Activated CD4-positive, alpha-beta T cell treated with anti-CD3 and anti-CD28 coated beads for 4 hours (primary cell): ENCODE measurements at places on chromosomes 11 and 22.

- DNase-seq, result no peak
These were observed 61.9 kb downstream of the CECR2 start for GRCh38 chr22:17431179-17431578.

GRCh38 chr22:45270095-45271020, 14.4 kb upstream of the UPK3A start:
- no peak for DNase-seq

- DNase-seq, result no peak
These were observed 262.0 kb upstream of the PITPNB start for GRCh38 chr22:28180804-28181731.

DNA sequence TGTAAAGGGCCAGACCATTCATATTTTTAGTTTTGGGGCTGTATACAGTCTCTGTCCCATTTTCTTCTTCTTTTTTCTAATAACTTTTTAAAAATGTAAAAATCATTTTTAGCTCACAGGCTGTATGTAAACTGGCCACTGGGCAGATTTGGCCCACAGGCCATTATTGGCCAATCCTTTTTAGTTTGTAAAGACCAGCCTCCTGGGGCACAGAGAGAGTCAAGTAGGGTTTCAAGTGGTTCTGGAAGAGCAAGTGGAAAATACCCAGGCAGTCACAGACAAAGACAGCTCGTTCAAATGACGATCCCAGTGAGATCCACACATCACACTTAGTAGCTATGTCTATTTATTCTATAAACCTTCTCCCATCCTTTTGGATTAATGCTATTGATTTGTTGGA, 150.2 kb upstream of the ARHGAP20 start:
- no peak for DNase-seq

DNA sequence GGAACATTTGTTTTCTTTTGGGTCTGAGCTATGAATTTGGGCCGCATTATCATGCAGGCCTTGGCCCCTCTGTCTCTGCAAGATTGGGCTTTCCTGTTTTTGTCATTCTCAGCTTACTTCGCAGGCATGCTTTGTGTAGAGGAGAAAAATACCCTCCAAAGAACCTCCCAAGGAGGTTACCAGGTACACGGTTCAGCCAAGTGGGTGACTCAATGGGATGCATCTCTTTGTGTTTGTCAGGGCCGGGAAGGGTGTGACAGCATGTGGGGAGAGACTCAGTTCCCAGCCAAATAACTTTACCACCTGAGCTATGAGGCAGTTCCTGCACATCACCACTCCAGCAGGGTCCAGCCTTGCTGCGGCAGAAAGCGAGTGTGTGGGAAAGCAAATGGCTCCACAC, 47.8 kb upstream of the CLDN5 start:
- no peak for DNase-seq

GRCh38 chr11:29682856-29683255, 334.0 kb downstream of the KCNA4 start:
- no peak for DNase-seq

GRCh38 chr11:12179531-12179930, 69.1 kb downstream of the MICAL2 start:
- no peak for DNase-seq

DNA sequence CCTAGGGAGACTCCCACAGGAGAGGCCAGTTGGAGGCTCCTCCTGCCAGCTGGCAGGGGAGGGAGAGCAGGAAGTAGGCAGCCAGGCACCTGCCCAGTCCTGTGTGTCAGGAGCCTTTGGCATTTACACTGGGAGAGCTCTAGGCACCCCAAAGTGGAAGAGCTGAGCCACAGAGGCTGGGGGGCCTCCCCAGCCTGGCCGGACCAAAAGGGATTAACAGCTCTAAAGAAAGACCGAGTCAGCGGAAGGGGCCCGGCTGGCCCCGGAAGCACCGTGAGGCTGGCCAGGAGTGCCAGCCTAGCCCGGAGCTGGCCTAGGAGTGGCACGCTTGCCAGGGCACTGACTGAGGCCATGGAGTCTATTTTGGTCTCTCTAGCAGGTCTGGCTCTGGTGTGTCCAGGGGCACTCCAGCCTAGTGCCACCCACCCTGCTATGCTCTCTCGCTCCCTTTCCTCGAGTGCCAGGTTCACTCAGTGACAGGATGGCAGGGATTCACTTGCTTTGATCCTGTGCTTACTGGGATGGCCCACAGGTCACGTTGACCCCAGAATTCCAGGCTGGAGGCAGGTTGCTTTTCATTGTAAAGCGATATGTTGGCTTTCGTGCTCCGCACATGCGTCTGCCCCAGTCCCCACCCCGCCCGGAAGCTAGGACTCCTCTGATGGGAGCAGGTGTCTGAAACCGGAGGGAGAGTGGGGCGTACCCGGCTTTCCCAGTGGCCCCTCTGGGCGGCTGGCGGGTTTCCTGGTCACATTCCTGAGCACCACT, 3.3 kb upstream of the KMT5B start:
- DNase-seq, result no peak

DNA sequence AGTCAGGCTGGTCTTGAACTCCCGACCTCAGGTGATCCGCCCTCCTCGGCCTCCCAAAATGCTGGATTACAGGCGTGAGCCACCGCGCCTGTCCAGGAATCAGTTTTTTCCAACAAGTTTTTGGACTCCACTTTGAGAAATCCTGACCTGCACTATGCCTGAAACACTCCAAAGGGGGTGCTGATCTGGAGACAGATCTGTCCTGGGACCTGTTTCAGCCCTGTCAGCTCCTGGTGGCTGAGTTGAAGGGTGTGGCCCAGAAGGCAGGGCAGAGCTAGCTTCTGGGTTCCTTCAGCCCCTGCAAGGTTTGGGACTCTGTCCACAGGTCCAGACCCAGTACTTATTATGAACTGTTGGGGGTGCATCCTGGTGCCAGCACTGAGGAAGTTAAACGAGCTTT, 1.2 kb downstream of the DNAJC4 start:
- no peak for DNase-seq

DNA sequence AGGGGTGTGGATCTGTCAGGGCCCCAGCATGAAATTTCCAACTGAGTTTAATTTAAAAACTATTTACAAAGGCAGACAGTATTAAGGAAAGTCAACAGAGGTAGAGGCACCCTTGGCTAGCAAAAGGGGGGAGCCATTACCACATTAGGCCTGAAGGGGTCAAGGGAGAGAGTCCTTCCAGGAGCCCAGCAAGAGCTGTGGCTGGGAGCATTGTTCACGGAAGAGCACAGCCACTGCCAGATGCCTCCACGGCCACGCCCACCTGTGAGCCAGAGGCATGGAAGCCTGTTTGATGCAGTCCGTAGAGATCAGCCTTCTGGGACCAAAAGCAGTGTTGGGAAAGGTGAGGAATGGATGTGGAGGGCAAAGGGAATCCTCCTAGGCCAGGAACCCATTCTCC, 102.6 kb downstream of the GALNT18 start:
- no peak for DNase-seq

DNA sequence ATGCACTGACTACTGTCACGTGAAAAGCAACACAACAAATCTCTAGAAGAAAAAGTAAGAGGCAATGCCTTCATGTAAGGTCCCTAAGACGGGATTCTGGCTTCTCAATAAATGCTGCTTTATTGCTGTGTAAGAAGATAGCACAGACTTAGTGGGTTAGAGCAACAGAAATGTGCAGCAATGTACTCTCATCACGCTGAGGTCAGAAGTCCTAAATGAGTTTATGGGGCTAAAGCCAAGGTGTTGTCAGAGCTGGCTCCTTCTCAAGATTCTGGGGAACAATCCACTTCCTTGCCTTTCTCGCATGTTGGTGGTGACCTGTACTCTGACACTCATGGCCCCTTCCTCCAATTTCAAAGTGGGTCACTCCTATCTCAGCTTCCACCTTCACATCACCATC, 93.4 kb downstream of the SHANK2 start:
- no peak for DNase-seq

GRCh38 chr11:76291576-76292526, 85.5 kb upstream of the WNT11 start:
- DNase-seq, result no peak

- no peak for DNase-seq
These were observed 98.1 kb downstream of the GAB2 start for GRCh38 chr11:78319453-78319955.

DNA sequence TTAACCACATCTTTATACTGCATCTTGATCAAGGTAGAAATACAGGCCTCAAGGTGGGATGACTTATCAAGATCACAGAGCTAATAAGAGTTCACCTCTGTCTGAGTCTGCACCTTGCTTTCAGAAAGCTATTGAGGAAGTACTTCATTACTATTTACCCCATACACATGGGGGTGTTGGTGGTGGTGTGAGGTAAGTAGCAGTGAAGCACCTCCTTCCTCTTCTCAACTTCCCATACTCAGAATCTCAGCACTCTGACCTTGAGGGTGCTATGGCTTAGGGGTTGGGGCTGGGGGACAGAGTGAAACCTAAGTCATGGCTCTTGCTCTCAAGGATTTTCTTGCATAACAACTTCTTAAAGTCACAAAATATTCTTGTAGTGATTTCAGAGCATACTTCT, 56.9 kb downstream of the ME3 start:
- DNase-seq, result no peak

DNA sequence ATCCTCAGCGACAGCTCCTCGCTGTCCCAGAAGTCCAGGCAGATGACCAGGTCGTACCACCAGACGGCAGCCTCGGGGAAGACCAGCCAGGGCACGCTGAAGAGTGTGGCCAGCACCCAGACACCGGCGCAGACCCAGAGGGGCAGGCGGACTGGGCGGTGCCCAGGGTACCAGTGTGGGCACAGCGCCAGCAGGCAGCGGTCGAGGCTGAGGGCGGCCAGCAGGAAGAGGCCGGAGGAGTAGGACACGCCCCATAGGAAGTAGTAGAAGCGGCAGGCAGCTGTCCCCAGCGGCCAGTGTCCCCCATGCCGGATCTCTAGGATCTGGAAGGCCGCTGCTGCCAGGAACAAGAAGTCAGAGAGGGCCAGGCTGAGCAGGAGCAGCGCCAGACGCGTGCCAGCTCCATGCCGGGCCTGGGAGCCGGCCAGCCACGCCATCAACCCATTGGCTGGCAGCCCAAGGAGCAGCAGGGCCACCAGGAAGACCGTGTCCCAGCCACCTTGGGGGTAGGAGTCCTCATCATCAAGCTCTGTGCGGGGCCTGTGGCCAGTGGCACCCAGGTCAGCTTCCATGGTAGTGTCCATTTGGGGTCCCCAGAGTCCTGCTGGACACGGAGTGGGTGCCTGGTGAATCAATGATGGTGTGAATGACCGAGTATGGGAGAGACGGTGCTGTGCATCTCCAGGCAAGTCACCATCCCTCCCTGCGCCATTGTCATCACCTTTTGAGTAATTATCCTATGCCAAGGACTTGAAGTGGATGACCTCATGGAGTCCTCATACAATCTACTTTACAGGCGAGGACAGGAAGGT, at the start of gene GPR152:
Gene GPR152, minus strand, starts transcription at position 589 of the 812 bp plus-strand sequence. Its CDS starts 5 bp downstream, at position 584.
- no peak for DNase-seq

GRCh38 chr11:43567396-43567975, 113.1 kb upstream of the HSD17B12 start:
- DNase-seq, result no peak

DNA sequence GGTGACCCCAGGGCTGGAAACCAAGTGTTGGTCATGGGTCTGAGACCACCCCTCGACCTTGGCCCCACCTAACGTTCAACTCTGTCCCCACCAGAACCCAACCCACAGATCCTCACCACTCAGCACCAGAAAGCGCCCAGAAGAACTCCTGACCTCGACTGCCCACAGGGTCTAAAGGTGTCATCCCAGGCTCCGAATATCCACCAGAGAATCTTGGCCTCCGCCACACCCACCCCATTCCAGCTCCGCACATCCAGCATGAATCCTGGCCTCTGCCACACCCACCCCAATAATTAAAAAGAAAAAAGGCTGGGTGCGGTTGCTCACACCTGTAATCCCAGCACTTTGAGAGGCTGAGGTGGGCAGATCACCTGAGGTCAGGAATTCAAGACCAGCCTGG, 1.3 kb downstream of the CERK start:
- no peak for DNase-seq

GRCh38 chr11:126339073-126339862, 16.2 kb upstream of the ST3GAL4 start:
- no peak for DNase-seq
